ENCODE measurements at places on chromosomes 1 and 21.

- DNase-seq = peak; percentile 99
Measured at GRCh38 chr1:114352797-114353196, 158.2 kb downstream of the TRIM33 start.

DNA sequence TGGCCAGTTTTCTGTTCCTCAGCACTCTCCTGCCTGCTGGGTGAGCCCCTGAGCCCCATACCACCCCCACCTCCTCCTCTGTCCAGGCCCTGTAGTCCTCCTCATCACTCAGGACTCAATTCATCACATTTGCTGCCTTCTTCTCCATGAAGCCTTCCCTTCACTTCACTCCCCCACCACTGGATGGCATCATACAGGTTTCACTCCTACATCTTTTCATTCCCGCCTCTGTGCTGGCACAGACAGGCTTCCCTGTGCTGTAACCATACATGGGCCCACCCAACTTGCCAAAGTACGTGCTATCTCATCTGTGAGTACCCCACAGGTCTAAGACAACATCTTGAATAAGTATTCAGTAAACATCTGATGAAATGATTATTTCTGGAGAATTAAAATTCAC, 56.9 kb downstream of the SLC45A1 start:
- peak; percentile 23 for DNase-seq

- peak; percentile 71 for DNase-seq
Measured at GRCh38 chr1:154427173-154428139, 22.3 kb downstream of the IL6R start.

DNA sequence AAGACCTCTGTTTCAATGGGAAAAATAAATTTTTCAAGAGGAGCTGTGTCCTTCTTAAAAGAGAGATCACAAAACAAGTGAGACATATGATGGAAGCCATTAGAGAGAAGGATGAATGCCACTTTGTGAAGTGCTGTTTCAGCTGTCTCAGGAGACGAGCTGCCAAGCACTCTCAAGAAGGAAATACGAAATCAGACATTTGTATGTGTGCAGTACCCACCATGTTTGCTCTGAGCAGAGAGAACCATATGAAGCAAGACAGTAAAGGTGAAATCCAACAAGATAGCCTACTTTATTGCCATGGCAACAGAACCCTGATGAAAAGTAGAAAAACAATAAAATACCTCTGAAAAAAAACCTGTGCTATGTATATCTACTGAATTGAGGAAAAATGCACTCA, 168.1 kb downstream of the AMY1C start:
- DNase-seq = no peak

GRCh38 chr1:5563861-5564577, 428.2 kb downstream of the NPHP4 start:
- DNase-seq = no peak

- DNase-seq = no peak
Measured at GRCh38 chr1:246588159-246588721, 22.0 kb downstream of the CNST start.

- DNase-seq = no peak
Measured at GRCh38 chr21:30953605-30954004, 72.2 kb upstream of the KRTAP11-1 start.

DNA sequence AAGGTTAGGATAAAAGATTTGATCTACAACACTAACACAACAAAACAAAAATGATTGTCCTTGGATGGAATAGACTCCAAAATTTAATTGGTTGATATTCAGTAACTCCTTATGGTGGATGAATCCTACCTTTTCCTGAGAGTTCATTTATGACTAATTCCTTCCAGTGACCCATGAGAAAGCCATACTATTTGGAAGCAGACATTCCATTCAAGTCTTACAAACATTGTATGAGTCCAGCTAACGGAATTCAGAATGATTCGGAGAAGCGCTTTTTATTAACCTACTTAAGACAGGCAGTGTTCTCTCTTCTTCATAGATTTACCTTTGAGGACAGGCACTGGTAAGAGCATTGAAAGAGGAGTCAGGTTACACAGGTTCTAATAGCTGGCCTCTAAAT, 155.6 kb upstream of the ZNF648 start:
- no peak for DNase-seq

DNA sequence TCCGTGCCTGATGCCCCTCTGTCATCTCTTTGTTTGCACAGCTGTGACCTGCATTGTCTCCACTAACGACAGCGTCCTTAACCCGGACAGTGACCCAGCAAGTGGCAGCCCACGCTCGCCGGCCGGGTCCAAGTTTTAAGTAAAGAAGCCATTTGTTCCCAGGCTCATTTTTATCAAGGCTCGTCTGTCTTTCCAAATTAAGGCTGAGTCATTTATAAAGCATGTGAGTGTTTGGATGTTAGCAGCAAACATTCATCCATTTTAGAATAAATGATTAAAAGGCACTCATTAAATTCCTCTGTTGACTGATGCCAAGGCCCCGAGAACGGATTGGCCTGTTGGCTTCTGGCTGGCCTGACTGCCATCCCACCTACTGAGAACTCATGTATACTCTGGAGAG, 514.5 kb downstream of the NPHP4 start:
- DNase-seq = no peak

- no peak for DNase-seq
Measured at GRCh38 chr1:179087665-179088064, 5.8 kb downstream of the TOR3A start.

DNA sequence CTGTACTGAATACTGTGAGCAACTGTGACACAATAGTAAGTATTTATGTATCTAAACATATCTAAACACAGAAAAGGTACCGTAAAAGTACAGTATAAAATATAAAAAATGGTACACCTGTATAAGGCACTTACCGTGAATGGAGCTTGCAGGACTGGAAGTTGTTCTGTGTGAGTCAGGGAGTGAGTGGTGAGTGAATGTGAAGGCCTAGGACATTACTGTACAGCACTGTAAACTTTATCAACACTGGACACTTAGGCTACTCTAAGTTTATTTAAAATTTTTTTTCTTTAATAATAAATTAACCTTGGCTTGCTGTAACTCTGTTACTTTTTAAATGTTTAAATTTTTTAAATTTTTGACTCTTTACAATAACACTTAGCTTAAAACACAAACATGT, 24.5 kb upstream of the SHCBP1L start:
- DNase-seq = no peak

DNA sequence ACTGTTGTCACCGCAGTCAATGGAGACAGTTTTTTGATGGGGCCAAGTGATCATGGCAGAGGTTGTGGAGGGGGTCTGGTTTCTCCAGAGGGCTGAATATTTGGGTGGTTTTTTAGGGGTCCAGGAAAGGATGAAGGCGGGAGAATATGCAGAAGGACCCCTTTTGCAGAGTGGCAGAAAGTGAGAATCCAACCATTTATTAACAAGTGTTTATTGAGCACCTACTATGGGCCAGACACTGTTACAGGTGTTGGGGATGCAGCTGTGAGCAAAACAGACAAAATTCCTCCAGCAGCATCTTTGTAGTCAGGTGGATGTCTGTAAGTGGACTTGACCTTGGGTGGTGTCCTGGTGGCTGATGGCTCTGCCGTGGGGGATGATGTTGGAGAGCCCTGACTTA, 15.4 kb downstream of the PADI1 start:
- no peak for DNase-seq

- no peak for DNase-seq
Measured at GRCh38 chr21:45329261-45330074, 41.8 kb upstream of the POFUT2 start.

- no peak for DNase-seq
Measured at GRCh38 chr1:163093579-163093978, 24.4 kb downstream of the RGS4 start.

- no peak for DNase-seq
Measured at GRCh38 chr1:17251246-17251645, 2.3 kb downstream of the PADI3 start.

DNA sequence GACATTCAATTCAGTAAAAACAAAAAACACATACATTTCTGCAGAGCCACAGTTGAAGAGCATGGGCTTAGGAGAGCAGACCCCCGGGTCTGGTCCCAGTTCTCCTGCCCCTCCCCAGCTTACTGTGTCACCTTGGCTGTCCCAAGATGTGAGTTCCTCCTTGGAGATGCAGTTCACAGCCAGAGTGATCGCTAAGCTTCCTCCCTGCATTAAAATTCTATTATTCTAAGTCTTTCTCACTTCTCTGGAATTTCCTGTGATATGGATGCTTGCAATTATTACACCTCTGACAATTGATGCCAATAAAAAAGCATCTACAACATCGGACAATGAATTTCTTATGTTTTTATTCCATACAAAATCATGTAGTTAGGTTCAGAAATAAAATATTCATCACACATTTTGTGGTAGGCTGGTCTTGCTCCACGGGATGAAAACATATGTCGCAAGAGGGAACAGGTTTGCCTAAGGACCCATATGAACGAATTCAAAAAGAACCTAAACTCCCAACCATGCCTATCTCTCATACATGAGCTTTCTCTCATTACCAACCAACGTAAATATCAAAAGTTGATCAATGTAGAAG, 328.5 kb upstream of the RUNX1 start:
- DNase-seq = no peak

DNA sequence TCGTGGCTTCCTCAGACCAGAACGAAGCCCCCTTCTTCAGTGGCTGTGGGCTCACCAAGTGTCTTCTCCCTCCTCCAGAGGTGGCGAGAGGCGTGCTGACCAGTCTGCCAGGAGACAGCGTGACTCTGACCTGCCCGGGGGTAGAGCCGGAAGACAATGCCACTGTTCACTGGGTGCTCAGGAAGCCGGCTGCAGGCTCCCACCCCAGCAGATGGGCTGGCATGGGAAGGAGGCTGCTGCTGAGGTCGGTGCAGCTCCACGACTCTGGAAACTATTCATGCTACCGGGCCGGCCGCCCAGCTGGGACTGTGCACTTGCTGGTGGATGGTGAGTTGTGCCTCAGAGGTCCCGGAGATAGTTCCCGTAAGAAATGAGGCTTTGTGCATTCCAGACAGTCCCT, 24.0 kb downstream of the IL6R start:
- no peak for DNase-seq

- no peak for DNase-seq
Measured at GRCh38 chr1:243322326-243322725, 66.5 kb downstream of the SDCCAG8 start.

- no peak for DNase-seq
Measured at GRCh38 chr1:224528900-224529299, 87.2 kb upstream of the CNIH3 start.

DNA sequence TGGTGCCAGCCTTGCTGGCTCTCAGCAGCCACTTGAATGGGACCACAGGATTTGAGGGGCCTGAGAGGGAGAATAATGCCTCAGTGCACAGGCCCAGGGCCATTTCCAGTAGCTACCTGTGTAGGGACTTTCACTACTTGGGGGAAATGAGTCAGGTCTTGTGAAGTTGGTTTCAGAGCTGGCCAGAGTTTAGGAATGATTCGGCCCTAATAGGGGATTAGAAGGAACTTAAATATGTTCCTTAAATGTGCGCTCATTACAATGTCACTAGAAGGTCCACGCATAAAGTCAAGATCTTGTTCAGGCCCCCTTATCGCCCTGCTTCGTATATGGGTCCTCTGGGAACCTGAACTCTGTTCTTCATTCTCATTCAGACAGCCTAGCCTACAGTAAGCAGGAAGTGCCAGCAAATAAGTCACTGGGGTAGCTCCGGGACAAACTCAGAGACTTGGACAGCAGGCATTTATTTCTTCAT, 5.6 kb upstream of the AKR1A1 start:
- no peak for DNase-seq

DNA sequence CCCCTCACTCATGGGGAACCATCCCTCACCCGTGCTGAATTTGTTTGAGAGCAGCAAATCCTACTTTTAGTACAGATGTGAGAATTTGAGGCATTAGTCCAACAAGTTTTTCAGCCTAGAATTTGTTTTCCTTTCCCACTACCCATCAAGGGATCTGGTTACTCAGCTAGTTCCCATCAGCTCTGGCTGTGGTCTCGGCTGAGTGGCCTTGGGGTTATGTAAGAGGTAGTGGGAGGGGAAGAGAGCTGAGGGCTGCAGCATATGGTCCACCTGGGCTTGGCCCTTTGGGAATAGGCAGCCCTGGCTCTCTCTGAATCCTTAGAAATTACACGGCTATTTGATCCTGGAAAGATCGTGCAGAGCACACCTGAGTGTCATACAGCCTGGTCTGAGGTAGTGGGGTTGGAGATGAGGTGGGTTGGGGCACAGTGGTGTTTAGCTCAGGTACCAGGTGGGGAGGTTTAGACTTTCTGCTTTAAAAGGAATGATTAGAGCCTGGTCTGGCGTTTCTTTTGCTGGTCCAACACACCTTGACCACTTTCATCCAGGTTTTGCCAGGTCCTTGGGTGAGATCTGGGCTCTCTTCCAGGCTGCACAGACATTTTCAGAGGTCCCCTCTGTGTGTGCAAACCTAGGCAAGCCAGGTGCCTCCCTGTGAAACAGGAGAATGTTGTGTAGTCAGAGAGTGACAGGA, 4.2 kb downstream of the GSTM4 start:
- no peak for DNase-seq

DNA sequence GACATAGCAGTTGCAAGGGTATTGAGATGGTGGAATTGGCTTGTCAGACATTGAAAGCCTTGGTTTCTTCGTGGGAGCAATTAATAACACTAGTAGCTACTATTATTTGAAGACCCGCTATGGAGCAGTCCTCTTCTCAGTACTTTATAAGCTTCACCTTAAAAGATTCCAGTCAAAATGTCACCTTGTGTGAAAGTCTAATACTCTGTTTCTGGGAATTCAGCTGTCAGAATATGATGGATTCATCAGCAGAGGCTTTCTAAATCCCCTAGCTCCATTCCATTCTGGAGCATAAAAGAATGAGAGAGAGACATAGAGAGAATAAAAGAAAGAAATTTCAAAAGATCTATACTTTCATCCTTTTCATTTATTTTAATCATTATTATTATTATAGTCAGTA, 375.9 kb upstream of the ADGRL2 start:
- no peak for DNase-seq

DNA sequence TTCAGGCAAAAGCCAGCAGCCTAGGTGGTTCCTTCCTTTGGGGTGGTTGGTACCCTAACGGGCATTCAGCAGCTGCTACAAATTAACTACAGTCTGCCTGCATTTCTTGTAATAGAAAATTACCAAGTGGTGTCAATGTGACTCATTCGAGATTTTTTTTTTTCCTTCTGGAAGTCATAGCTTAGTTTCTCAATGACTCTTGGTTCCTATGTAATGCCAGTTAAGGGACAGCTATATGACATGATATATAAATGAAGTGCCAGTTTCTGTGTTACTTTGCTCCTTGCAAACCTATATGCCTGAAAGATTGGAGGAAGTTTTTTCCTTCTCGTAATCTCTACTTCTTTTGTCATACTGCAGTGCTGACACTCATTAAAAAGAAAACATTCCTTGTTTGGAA, 2.6 kb downstream of the MGST3 start:
- no peak for DNase-seq

DNA sequence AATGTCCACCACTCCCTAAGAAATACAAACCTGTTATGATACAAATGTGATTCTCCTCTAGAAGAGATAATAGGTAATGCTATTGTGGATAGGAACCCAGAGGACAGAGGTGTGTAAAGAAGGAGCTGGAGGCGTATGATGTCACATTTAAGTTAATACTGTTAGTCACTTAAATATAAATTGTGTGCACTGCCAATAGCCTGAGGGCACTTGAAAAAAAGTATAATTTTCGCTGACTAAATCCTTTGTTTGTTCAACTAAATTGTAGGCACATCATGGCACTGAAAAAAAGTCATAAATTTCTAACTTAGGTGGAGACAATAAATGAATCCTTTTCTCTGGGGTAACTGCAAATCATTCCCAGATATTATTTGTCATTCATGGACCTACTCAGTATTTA, 4.4 kb downstream of the RCSD1 start:
- no peak for DNase-seq

GRCh38 chr21:38658511-38658910, 147.2 kb upstream of the ETS2 start:
- DNase-seq = no peak

GRCh38 chr1:84376000-84376910, 22.0 kb upstream of the DNASE2B start:
- no peak for DNase-seq

Data from NCI-H446 treated with DMSO at 0.1 percent for 48 hours (cell line).